ENCODE measurements at places on chromosomes 5 and 9.

- DNase-seq, result no peak
Measured at GRCh38 chr9:82106536-82106935, 118.0 kb downstream of the SPATA31D1 start.

DNA sequence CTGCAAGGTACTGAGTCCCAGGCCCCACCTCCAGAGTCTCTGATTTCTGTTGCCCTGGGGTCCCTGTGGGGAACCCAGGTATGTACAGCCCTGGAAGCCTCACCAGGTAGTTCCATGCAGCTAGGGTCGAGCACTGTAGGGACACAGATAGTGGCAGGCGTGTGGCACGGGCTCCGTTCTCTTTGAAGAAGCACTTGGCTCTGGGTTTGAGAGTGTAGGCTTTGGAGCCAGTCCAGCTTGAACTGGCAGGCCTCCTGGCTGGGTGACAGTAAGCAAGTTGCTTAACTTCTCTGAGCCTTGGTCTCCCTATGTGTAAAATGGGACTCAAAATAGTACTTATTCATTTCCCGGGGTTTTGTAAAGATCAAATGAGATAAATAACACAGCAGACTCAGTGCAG lies 5.6 kb downstream of the OLFM1 start:
- no peak for DNase-seq

- DNase-seq, result no peak
Measured at GRCh38 chr9:105362470-105362869, 85.4 kb upstream of the FSD1L start.

DNA sequence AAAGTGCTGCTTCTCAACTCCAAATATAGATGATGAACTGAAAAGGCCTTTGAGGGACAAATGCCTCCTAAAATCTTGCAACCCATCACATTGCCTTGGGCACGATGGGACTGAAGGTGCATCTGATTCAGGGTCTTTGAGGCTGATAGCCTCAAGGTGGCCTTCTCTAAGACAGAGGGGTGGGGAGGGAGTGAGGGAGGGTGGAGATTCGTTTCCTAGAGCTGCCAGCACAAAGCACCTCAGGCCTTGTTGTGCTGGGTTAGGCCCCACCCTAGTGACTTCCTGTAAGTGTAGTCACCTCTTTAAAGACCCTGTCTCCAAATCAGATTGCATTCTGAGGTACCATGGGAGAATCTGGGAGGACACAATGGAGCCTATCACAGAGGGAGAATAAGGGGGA lies 57.1 kb downstream of the BARX1 start:
- no peak for DNase-seq

DNA sequence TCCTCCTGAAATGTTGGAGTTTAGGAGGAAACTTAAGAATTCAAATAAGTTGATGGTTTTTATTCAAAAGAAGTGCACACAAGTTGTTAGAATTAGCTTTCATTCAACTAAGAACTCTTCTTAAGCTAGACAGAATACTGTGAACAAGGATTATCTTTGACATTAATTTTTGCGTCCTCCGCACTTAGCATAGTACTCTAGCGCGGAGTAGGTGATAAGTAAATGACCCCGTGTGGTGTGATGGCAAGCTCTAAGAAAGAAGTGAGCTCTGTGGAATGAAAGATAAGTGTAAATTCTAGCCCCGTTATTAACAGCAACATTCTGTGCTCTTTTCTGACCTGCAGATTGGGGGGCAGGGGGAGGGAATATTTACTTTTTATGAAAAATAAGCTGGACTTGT lies 1.0 kb downstream of the BRIX1 start:
- no peak for DNase-seq

DNA sequence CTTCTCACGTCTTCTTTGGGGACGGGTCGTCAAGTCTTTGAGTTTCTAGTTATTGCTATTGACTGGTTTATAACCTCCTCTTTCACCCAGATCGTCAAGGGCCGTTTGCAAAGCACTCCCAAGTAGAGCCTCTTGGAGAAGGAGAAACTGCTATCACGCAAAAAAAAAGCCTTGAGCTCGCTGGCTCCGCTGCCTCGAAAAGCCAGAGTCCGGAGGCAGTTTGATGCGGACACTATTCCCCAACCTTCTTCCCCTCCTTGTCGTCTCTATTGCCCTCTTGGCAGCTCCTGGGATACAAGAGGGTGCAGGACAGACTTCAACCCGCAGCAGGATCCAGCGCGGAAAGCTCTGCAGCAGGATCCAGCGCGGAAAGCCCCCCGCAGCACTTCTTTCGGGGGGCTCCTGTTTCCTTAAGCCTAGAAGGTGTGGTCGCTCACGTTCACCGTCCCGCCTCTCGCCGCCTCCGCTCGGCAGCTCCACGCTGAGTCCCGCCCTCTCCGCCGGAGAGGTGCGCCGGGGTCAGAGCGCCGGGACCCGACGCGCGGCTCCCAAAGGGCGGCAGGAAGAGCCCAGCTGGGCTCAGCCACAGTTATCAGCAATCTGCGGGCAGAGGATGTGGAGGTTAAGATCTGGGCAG lies at the start of gene PCDHAC1:
TSS of gene PCDHAC1 (plus strand) at position 494 of the 637 bp plus-strand sequence. CDS start 594 bp downstream, outside the sequence.
- no peak for DNase-seq

DNA sequence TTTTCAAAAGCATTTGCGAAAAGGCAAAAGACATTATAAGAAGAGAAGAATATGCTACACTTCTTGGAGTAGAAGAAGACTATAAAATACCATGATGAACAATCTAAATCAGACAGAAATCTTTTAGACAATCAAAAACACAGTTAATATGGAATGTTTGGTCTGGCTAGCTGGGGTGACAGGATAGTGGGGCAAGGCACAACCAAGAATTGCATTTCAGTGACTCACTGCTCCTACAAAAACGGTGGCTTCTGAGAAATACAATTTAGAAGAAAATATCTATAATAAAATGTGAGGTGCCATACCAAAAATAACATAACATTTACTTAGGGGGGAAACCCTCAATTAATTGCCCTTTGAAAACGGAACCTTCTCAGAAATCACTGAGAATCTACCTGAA lies 363.4 kb downstream of the NPR3 start:
- DNase-seq, result no peak

- no peak for DNase-seq
Measured at GRCh38 chr5:119367502-119368237, 11.9 kb downstream of the TNFAIP8 start.

DNA sequence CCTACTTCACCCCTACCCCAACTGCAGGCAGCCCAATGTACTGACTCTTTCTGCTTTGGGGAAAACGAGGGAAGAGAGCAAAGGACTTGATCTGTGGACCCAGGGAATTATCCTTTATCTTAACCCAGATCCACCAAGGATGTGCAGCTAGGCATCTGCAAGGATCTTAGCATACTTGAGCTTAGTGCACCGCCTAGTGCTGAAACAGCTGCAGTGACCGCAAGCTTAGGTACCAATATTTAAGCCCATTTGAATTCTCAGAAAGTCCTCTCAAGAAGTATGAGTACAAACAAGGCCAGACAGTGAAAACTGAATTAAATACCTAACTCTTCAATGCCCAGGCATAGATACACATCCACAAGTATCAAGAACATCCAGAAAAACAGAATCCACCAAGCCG lies 576.7 kb upstream of the ADAMTS16 start:
- DNase-seq, result no peak

DNA sequence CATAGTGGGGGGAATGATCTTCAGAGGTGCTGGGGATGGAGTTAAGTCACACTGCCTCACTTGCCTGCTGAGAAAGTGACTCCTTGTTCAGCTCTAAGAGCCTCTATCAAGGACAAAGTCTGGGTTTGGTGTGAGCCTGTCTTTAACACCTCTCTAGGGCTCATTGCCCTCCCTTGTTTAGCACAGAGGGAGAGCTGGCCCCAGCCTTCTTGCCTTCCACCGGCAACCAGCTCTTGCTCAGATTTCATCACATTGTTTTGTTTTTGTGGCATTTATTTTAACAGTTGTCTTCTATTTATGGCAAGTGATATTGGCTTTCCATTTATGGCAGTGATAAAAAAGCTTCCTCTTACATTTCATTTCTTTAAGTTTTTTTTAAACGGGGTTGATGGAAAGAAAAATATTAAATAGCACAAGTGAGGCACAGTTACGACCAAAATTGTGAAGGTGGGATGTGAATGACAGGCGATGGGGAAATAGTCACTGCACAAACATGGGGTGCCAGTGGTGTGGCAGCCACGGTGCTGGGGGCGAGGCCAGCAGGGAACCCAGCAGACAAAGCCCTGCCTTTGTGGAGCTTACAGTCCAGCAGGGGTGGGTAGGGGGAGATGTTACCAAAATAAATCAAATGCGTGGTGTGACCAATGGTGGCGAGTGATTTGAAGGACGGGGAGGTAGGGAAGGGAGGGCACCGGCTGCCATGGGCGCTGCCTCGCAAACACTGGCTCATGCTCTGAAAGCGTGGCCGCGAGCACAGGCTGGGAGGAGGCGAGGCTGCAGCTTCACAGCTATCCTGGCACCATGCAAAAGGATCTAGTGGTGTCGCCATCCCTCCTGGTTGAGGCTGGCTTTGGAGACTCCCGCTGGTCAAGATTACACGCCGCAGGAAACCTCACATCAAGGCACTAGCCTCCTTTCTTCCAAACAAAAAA lies 21.2 kb upstream of the UNC5A start:
- DNase-seq, result no peak

GRCh38 chr9:4689021-4689420 lies 9.7 kb downstream of the CDC37L1 start:
- DNase-seq, result no peak

DNA sequence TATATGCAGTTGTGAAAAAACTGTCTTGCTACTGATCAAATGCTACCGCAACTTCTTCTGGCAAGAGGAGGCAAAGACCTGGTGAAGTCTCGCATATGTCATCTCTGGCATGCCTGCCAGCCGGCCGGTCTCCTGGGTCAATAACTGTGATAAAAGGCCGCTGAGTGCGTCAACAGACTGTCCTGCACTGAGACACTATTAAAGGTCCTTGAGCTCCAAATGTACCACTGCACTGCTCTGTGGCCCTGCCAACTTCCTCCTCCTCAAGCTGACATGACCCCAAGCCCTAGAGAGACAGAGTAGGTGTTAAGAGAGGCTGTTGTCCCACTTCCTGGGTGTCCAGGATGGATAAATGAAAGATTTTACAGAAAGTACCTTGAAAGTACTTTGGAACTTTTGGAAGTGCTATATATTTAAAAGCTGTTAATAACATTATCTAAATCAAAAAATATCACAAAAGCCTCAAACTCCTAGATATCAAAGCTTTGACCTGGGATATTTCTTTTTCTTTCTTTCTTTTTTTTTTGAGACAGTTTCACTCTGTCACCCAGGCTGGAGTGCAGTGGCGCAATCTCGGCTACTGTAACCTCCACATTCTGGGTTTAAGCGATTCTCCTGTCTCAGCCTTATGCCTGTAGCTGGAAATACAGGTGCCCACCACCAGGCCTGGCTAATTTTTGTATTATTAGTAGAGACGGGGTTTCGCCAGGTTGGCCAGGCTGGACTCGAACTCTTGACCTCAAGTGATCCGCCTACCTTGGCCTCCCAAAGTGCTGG lies 31.5 kb downstream of the RAPGEF1 start:
- DNase-seq, result no peak

DNA sequence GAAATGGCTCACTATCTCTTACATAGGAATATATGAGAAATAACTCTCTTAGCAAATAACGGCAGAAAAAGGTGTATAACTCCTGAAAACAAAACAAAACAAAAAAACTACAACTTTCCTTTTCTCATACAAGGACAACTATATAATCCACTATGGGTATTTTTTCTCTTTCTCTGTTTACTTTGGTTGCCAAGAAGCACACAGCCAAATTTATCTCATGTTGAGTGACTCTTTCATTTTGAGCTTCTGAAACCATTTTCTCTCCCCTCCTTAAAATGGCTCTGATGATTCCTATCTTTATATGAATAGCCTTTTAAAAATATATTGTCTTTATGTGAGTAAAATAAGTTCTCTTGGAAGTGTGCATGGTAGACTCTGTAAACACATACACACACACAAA lies 128.7 kb downstream of the TRIM32 start:
- DNase-seq, result no peak

DNA sequence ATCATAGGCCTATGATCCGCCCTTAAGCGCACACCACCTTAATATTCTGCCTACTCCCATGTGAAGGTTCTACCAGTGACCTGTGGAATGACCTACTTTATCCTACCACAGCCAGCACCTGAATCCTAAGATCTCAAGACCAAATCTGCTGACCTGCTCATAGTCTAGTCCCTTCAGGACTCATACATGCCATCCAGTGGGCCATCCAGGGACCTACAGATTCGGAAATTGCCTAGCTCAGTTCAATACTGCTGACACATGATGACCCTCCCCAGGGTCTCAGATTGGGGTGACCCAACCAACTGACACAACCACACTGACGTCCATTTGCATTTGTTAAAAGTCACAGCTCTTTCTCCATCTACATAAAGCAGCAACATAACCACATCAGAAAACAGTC lies 443.8 kb upstream of the ST8SIA4 start:
- DNase-seq, result no peak

GRCh38 chr9:125646621-125647100 lies 60.3 kb downstream of the MAPKAP1 start:
- no peak for DNase-seq

- DNase-seq, result no peak
Measured at GRCh38 chr5:53179691-53180090, 70.1 kb upstream of the MOCS2 start.

DNA sequence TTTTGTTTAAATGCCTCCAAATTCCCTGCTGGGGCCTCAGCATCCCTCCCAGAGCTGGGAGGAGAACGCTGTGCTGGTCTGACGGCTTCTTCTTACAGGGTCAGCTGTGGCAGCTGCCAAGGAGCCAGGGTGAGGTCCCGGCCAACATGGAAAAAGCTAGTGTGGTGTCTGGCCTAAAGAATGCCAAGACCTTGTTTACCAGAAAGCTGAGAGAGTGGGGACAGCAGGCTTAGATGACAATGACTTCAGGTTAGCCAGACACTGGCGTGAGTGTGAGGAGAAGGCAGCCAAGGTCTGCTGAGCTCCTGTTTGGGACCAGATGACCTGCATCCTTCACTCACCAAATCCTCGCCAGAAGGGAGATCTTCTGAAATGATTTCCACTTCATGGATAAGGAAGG lies 112.5 kb downstream of the CRB2 start:
- no peak for DNase-seq

DNA sequence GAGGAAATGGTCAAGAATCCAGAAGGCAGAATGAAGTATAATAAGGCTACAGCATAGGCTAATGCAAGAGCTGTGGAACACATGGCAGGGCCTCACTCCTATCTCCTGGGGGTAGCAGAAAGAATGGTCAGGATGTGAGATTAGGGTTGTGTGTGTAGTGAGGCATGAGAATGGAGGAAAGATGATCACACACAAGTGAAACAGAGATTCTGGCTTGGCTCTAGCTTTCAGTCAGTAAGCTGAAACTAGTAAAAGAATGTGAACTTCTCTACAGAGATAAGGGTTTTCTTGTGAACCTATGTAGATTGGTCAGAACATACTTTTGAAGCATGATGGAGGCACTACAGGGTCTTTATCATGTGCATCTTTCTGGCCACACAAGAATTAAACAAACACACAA lies 298.8 kb downstream of the ASTN2 start:
- DNase-seq, result no peak
